ENCODE measurements at places on chromosomes 5 and 9.

DNA sequence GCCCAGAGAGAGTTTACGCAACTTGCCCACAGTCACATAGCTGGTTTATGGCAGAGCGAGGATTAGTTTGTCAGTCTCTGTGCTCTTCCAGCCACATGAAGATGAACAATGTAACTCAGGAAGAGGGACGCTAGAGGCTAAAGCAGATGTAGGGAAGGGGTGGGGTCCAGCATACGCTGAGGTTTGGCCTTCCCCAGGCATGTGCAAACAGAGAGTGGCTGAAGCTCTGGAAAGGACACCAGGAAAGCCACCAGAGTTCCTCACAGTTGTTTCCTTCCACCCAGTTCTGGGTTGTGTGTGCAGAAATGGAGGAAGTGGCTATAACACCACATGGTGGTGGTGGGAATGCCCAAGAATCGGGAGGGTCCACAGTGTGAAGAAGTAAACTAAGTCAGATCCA lies 60.0 kb downstream of the SNX18 start:
- H3K27me3 ChIP-seq: no peaks in the 10 kb centered on the region
- peaks cover 33% of the 10 kb centered on the region for H3K4me1 ChIP-seq
- DNase-seq: no peak
- no peak overlapping the region for H3K4me3 ChIP-seq

DNA sequence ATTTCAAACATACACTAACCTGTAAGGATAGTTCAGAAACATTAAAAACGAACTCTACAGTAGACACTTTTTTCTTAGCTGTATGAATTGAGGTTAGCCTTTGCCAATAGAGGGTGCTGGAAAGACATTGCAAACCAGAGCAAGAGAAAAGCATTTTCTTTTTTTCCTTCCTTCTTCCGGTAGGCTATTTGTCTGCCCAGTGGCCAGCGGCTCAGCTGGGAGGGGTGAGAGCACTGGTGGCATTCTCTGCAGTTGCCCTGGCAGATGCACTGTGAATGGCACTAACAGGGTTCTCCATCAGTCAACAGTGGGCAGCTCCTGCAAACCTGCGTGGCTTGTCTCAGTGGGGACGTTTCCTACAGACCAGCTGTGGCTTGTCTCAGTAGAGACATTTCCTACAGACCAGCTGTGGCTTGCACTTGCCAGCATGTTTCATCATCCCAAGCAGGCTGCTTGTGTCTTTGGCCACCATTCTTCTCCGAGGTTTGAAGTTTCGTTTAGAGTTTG lies 984.5 kb upstream of the CDH18 start:
- H3K4me1 ChIP-seq: peaks cover 10% of the 10 kb centered on the region
- H3K36me3 ChIP-seq: no peaks in the 10 kb centered on the region
- DNase-seq: no peak
- peaks cover 3% of the 10 kb centered on the region for H3K27me3 ChIP-seq

DNA sequence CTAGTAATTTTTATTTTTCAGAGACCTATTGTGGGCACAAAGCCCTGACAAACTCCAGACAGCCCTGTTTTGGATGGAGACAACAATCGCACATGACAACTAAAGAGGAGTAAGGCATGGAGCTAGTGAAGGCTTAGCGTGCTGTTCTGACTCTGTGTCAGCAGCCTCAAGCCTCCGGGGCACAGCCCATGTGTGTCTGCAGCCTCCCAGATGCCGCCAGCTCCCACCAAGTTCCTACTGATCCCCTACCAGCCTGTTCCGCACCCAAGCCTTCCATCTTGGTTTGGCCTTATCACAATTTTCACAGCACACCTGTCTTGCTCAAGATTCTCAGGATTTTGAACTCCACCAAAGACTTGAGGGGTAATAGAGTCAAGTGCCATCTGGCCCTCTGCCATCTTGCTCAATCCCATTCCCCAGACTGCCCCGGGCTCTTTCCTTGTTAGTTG lies 70.3 kb upstream of the SH3PXD2B start:
- H3K27ac ChIP-seq: no peak overlapping the region
- peaks cover 4% of the 10 kb centered on the region for H3K36me3 ChIP-seq
- no peak for DNase-seq
- peaks cover 12% of the 10 kb centered on the region for H3K27me3 ChIP-seq
- no peak overlapping the region for H3K4me3 ChIP-seq

GRCh38 chr5:168163966-168164365 lies 127.5 kb upstream of the WWC1 start:
- H3K27me3 ChIP-seq: peaks cover 7% of the 10 kb centered on the region
- no peaks in the 10 kb centered on the region for H3K36me3 ChIP-seq
- H3K4me1 ChIP-seq: peaks cover 4% of the 10 kb centered on the region
- H3K4me3 ChIP-seq: no peak overlapping the region
- no peak for DNase-seq

- H3K27ac ChIP-seq: peak overlapping the region; percentile 89
- H3K36me3 ChIP-seq: no peaks in the 10 kb centered on the region
- H3K27me3 ChIP-seq: peaks cover 15% of the 10 kb centered on the region
Measured at GRCh38 chr5:181161534-181162175, 14.3 kb downstream of the OR2V2 start.

DNA sequence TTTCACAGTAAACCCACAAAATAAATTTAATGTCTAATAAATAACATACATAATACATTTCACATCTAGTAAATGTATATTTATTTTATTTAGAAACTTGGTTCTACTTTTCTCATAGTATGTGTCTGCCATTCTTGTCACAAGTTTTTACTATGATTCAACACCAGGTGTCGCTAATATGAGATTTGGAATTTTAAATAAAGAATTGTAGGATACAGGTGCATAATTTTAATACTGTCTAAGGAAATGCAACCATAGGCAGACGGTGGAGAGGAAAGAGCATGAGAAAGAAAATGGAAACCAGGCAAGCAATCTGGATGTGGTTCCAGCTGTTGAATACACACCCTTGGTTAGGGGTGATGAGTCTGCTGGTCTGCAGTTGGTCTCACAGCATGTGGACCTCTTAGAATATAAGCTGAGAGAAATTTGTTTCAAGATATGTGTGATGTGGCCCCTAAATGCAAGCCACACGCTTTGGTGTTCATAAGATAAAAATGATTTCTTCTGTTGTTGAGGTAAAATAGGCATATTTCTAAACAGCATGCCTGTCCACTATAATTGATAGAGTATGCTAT lies 114.7 kb upstream of the TXNDC8 start:
- DNase-seq: no peak
- H3K4me3 ChIP-seq: no peak overlapping the region
- H3K27me3 ChIP-seq: no peaks in the 10 kb centered on the region

- peaks cover 15% of the 10 kb centered on the region for H3K4me1 ChIP-seq
- no peak for DNase-seq
- no peak overlapping the region for H3K4me3 ChIP-seq
- H3K36me3 ChIP-seq: no peaks in the 10 kb centered on the region
Measured at GRCh38 chr5:90956511-90957097, 398.0 kb downstream of the ADGRV1 start.

GRCh38 chr5:137453483-137454080 lies 45.5 kb downstream of the SPOCK1 start:
- no peak overlapping the region for H3K27ac ChIP-seq
- H3K4me1 ChIP-seq: no peaks in the 10 kb centered on the region
- no peaks in the 10 kb centered on the region for H3K36me3 ChIP-seq
- H3K4me3 ChIP-seq: no peak overlapping the region
- H3K27me3 ChIP-seq: no peaks in the 10 kb centered on the region
- no peak for DNase-seq

DNA sequence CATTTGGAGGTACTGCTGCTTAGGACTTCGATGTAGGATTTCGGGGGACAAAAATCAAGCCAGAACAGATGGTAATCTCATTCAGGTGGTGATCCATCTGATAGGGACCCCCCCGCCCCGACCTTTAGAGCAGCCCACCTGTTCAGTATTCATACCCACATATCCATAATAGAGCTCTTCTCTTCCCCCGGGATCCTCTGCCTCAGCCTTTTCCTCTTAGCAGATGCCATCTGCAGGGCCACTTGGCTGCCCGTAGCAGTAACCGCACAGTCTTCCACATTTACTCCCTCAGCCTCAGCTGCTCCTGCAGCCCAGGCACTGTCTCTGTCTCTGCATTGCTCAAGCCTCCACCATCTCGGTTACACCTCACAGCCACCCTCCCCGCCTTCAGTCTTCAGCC lies 65.8 kb upstream of the RARS1 start:
- no peak overlapping the region for H3K27ac ChIP-seq
- H3K36me3 ChIP-seq: no peaks in the 10 kb centered on the region
- no peak overlapping the region for H3K4me3 ChIP-seq

DNA sequence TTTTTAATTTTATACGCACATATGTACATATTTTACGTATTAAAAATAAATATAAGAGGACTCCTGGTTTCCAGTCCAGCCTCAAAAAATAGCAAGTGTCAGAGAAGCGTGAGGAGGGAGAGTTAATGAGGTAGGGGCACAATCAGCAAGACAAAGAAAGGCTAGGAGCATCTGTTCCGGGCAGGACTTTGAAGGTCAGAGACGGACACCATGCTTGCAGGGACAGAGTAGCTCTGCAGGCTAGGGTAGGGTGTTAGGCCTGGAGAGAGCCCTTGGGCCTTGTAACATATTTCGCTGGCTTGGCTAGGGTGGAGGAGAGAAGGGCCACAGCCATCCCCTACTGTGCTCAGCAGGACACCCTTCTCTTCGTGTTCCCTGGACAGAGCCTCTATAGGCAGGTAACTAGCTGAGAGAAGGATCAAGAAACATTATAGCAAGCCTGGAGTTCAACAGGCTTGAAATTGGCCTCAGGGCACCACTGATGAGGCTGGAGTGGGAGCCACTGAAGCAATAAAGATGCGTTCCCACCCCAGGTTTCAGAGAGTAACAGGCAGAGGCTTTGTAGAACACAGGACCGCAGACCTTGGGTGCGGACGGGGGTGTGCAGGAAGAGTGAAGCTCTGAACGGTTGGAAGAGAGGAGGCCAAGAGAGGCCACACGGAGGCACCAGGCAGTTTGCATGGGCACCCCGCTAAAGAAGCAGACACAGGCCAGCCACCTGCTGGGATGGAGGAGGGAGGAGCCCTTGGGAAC lies 9.7 kb upstream of the IPPK start:
- H3K27ac ChIP-seq: no peak overlapping the region
- H3K27me3 ChIP-seq: no peaks in the 10 kb centered on the region
- no peak overlapping the region for H3K4me3 ChIP-seq
- H3K36me3 ChIP-seq: no peaks in the 10 kb centered on the region
- H3K4me1 ChIP-seq: no peaks in the 10 kb centered on the region
- DNase-seq: no peak

- H3K27ac ChIP-seq: no peak overlapping the region
- H3K4me3 ChIP-seq: no peak overlapping the region
- H3K36me3 ChIP-seq: no peaks in the 10 kb centered on the region
- DNase-seq: no peak
Measured at GRCh38 chr5:66987949-66988838, 208.4 kb downstream of the CD180 start.

DNA sequence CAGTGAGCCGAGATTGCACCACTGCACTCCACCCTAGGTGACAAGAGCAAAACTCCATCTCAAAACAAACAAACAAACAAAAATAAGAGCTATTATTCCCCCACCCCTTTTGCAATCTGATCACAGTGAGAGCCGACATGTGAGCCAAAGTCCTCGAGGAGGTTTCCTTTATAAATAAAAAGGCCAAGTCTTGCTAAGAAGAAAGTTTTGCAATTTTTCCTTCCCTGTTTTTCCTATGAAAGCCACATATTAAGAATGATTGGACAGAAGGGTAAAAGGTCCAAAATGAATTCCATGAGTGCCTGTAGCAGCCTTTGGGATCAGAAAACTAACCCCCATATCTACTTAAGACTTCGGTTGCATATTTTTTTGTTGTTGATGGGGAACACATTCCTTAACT lies 179.7 kb downstream of the TSSK1B start:
- no peaks in the 10 kb centered on the region for H3K36me3 ChIP-seq
- no peak for DNase-seq
- no peaks in the 10 kb centered on the region for H3K27me3 ChIP-seq
- H3K4me3 ChIP-seq: no peak overlapping the region

DNA sequence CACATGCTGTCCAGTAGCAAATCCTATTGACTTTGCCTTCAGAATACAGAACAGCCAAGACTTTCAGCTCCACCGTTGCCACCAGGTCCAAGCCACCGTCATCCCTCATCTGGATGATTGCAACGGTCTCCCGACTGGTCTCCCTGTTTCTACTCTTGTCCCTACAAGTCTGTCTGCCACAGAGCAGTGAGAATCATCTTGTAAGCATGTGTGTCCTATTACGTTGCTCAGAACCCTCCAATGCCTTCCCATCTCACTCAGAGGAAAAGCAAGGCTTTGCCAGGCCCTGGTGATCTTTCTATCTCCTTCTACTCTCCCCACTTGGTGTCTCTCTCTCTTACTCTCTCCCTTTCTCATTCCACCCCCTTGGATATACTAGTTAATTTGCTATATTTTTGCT lies 76.7 kb upstream of the GDNF start:
- H3K4me1 ChIP-seq: no peaks in the 10 kb centered on the region
- no peaks in the 10 kb centered on the region for H3K36me3 ChIP-seq
- H3K4me3 ChIP-seq: no peak overlapping the region
- no peak for DNase-seq
- H3K27ac ChIP-seq: no peak overlapping the region
- peaks cover 52% of the 10 kb centered on the region for H3K27me3 ChIP-seq

- no peaks in the 10 kb centered on the region for H3K27me3 ChIP-seq
- no peaks in the 10 kb centered on the region for H3K36me3 ChIP-seq
- no peak overlapping the region for H3K27ac ChIP-seq
Measured at GRCh38 chr5:112640546-112640945, 97.1 kb upstream of the APC start.

GRCh38 chr5:19891658-19892057 lies 96.3 kb downstream of the CDH18 start:
- H3K4me1 ChIP-seq: peaks cover 11% of the 10 kb centered on the region
- no peak overlapping the region for H3K4me3 ChIP-seq
- H3K27me3 ChIP-seq: no peaks in the 10 kb centered on the region

- no peak overlapping the region for H3K4me3 ChIP-seq
- H3K4me1 ChIP-seq: no peaks in the 10 kb centered on the region
- H3K27ac ChIP-seq: no peak overlapping the region
- H3K36me3 ChIP-seq: no peaks in the 10 kb centered on the region
Measured at GRCh38 chr5:24633715-24634325, 11.0 kb downstream of the CDH10 start.

DNA sequence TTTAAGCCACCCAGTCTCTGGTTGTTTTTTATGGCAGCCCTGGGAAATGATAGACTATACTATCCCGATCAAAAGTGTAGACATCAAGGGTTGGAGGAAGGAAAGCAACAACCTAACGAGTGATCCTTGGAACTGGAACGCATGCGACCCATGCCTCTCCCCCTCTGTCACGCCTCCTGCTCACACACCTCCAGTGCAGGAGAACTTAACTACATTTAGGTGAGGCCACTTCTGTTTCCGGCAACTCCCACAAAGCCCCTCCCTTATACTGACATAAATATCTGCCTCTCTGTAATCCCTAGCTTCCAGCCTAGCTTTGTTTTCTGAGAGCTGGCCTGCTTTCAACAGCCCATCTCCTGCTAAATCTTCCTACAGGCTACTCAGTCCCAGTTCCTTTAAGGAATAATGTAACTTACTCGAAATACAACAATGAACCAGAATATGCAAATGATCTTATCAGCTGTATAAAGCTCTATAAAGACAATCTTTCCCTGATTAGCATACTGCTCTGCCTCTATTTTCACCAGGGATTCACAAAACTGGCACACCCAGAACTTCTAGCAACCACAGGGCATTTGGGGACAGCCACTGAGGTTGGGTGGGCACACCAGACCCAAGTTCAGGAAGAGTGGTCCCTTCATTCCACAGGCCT lies 73.9 kb downstream of the GABBR2 start:
- H3K27ac ChIP-seq: no peak overlapping the region
- H3K36me3 ChIP-seq: no peaks in the 10 kb centered on the region
- no peak overlapping the region for H3K4me3 ChIP-seq
- H3K4me1 ChIP-seq: no peaks in the 10 kb centered on the region
- DNase-seq: no peak

- no peaks in the 10 kb centered on the region for H3K36me3 ChIP-seq
- no peaks in the 10 kb centered on the region for H3K27me3 ChIP-seq
- DNase-seq: no peak
- H3K4me3 ChIP-seq: no peak overlapping the region
Measured at GRCh38 chr5:154701181-154701580, 54.0 kb upstream of the LARP1 start.
